Endodermal cell (in vitro differentiated cells): ENCODE measurements at places on chromosomes 2 and 18. TPM values are rescaled to one million over a fixed set of nuclear protein-coding genes. Genes with fewer than 3 reads are reported as not detected.
A peak's percentile ranks its signal among the peaks of the same experiment; 100 is the strongest.

- no peaks in the 10 kb centered on the region for H3K36me3 ChIP-seq
- no peak overlapping the region for H3K27ac ChIP-seq
- H3K4me1 ChIP-seq: no peaks in the 10 kb centered on the region
- no peaks in the 10 kb centered on the region for H3K27me3 ChIP-seq
- no peak overlapping the region for H3K4me3 ChIP-seq
- no peak for DNase-seq
These were observed 250.5 kb upstream of the TMEM200C start for GRCh38 chr18:6145645-6146306.

DNA sequence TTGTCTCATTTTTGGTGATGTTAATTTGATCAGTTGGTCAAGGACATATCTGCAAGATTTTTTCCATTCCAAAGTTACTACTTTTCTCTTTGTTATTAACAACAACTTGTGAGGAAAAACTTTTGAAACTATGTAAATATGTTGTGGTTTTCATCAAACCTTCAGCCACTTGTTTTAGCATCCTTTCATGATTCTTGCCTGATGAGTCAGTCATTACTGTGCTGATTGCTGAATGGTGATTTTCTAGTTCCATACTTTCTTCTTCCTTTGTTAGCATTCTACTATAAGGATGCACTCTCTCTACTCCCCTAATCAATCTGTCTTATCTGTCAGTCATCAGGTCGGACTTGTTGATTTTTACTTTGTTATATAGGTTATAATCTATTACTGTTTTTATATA is 10.9 kb downstream of the TMEM87B start:
- peaks cover 85% of the 10 kb centered on the region for H3K36me3 ChIP-seq
- H3K27ac ChIP-seq: no peak overlapping the region
- no peak overlapping the region for H3K4me3 ChIP-seq
- no peaks in the 10 kb centered on the region for H3K27me3 ChIP-seq
- peaks cover 5% of the 10 kb centered on the region for H3K4me1 ChIP-seq
- DNase-seq: no peak

DNA sequence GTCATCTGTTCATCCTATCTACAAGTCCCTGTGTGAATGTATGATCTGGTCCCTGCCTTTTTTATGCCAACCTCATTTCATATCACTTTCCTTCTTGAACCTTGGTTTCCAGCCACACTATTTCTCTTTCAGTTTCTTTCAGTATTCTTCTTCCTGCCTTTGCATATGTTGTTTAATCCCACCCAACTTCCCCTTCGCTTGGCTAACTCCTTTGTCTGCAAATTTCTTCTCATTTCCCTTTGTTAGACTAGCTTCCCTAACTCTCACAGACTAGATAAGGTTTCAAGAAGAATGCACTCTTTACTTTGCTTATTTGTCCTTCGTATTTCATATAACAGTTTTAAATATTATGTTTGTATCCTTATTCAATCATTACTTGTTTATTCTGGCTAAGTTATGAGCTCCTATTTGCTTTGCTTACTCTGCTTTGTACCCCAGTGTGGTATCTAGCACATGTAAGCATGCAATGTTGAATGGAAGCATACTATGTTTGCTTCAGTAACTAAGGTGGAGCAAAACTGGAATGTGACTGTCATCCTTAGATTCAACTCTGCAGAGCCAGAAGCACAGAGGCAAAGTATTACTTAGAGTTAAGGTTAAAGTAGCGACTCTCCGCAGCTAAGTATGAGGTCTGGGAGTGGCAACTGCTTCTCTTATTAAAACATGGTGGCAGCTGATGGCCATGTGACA is 681.3 kb downstream of the CPS1 start:
- no peaks in the 10 kb centered on the region for H3K36me3 ChIP-seq
- no peak overlapping the region for H3K27ac ChIP-seq
- DNase-seq: no peak
- no peaks in the 10 kb centered on the region for H3K27me3 ChIP-seq

DNA sequence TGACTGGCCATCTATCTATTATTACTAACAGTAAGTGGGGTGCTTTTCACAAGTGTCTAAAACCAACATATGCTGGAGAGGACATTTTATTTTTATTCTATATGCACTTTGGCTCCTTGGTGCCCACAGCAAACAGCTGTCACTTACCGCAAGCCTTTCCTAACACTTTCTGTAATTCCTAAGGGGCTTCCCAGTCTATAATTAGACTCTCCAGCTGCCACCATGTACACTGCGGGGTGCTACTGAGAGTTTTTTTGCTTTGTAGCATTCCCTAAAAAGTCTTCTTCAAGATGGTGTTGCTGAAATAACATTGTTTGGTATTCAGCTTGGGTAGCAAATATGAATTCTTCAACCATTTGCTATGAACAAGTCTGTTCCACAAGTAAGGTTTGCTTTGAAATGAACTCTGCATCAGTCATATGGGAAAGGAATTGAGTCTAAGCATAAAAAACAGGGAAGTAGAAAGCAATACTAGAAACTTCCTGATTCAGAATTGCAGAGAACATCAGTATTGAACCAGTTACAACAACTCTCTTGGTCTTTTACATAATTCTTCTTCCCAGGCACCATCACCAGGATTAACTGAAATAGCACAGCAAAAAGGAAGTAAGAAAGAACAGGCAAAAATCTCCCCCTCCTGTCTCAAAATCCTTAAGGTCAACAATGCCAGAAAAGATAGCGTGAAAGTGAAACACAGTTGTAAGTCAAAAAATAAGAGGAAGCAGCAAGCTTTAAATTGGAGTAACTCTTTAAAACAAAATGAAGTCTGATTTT is 28.6 kb downstream of the EPB41L3 start:
- peaks cover 17% of the 10 kb centered on the region for H3K4me1 ChIP-seq
- no peaks in the 10 kb centered on the region for H3K36me3 ChIP-seq
- H3K27me3 ChIP-seq: no peaks in the 10 kb centered on the region

DNA sequence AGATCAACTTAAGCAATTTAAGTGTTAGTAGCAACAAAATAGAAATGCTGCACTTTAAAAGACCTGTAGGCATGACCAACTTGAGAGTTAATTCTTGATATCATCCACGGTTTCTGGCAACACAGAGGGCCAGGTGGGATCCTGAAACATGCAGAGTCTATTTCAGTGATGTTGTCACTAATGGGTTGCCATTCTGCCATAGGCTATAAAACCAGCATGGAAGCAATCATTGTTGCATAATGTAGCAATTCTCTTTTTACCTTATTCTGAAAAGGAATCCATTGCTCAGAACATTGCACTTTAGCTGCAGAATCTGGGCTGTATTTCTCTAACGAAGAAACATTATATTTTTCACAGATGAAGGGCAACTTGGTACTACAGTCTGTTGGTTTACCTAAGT is 53.9 kb upstream of the CD302 start:
- H3K27me3 ChIP-seq: peaks cover 7% of the 10 kb centered on the region
- no peaks in the 10 kb centered on the region for H3K36me3 ChIP-seq
- DNase-seq: no peak
- no peak overlapping the region for H3K27ac ChIP-seq

GRCh38 chr2:230160112-230160660 is 59.6 kb downstream of the SP110 start:
- no peaks in the 10 kb centered on the region for H3K36me3 ChIP-seq
- H3K27ac ChIP-seq: no peak overlapping the region
- H3K27me3 ChIP-seq: no peaks in the 10 kb centered on the region
- no peaks in the 10 kb centered on the region for H3K4me1 ChIP-seq
- DNase-seq: peak; percentile 87
- no peak overlapping the region for H3K4me3 ChIP-seq

DNA sequence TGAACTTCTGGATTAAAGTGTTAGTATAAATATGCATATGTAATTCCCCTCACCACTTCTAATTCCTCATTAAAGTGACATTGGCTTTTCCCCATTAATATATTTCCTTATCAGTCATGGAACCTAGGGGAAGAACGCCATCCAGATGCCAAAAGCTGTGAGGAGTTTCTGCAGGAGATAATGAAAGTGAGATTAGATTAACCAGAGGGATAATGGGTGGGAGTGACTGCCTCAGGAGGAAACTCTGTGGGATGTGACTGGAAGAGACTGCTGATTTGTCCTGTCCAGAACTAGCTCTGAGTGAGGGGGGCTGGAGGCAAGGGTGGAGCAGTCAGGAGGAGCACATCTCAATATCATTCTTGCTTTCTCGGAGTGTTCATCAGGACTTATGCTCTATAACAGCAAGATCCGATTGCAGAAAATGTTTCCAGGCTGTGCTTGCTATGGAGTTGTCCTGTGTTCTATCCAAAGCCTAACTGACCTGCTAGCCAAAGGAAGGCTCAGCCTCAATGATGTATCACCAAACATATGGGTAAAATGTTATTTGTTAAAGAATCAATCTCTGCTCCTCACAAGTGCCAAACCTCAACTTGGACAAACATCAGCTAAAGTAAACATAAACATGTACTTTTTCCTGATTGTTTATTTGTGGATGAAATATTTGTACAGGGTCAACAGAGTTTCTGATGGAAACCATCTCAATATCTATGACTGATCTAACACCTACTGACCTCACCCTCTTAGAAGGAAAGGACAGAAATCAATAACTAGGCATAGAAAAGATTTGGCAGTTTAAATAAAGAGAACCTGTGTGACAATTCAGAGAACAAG is 118.5 kb downstream of the ASXL3 start:
- H3K27me3 ChIP-seq: peaks cover 92% of the 10 kb centered on the region
- no peaks in the 10 kb centered on the region for H3K4me1 ChIP-seq
- peak; percentile 47 for DNase-seq

- no peak for DNase-seq
- H3K36me3 ChIP-seq: no peaks in the 10 kb centered on the region
- no peaks in the 10 kb centered on the region for H3K27me3 ChIP-seq
- no peaks in the 10 kb centered on the region for H3K4me1 ChIP-seq
- no peak overlapping the region for H3K4me3 ChIP-seq
These were observed 85.5 kb downstream of the NFATC1 start for GRCh38 chr18:79481046-79481790.

DNA sequence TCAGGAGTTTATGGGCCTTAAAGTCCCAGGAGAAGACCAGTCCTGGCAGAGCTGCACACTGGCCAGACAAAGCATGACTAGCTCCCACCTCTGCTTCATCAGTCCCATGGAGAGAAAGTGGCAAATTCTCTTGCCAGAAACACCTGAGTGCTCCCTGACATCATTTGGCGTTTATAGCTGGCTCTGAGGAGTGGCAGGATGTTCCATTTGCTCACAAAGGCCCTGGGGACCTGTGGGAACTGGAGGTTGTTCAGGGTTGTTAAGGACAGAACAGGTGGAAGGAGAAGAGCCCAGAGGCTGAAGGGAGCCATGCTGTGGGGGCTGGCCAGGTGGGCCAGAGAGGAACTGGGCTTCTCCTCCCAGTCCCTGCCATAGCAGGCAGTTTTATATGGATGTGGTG is 56.1 kb downstream of the RPL37A start:
- no peaks in the 10 kb centered on the region for H3K36me3 ChIP-seq
- H3K27me3 ChIP-seq: no peaks in the 10 kb centered on the region
- no peak overlapping the region for H3K27ac ChIP-seq
- no peak for DNase-seq

DNA sequence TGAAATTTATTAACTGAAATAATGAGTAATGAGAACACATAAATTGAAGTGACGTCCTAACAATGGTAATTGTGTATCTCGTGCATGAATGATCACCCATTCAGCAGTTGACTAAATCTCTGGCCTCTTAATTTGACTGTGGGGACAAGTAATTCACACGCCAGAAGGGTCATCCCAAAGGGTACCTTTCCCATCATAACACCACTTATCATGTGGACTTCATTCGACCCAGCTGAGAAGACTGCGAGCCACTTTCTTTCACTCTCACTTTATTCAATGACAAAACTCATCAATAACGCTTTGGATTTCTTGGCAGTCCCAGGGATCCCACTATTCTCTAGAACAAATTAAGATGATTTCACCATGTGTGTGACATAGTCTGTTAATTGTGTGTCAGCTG is 62.7 kb upstream of the LYPD1 start:
- H3K27ac ChIP-seq: no peak overlapping the region
- H3K27me3 ChIP-seq: no peaks in the 10 kb centered on the region
- no peaks in the 10 kb centered on the region for H3K36me3 ChIP-seq

Gene SPR
- 15.2 and 15.5 TPM in 2 replicates for total RNA-seq

Gene STEAP3
- 2.5 to 5.0 TPM (median 4.4 TPM) in 3 replicates for total RNA-seq

Gene UPP2
- not detected in 3 replicates for total RNA-seq

Gene DCDC2C
- not detected in 3 replicates for total RNA-seq
